ENCODE measurements at places on chromosomes 3 and 15.

GRCh38 chr3:195897081-195897852 lies 11.1 kb downstream of the TNK2 start:
- DNase-seq, result no peak

DNA sequence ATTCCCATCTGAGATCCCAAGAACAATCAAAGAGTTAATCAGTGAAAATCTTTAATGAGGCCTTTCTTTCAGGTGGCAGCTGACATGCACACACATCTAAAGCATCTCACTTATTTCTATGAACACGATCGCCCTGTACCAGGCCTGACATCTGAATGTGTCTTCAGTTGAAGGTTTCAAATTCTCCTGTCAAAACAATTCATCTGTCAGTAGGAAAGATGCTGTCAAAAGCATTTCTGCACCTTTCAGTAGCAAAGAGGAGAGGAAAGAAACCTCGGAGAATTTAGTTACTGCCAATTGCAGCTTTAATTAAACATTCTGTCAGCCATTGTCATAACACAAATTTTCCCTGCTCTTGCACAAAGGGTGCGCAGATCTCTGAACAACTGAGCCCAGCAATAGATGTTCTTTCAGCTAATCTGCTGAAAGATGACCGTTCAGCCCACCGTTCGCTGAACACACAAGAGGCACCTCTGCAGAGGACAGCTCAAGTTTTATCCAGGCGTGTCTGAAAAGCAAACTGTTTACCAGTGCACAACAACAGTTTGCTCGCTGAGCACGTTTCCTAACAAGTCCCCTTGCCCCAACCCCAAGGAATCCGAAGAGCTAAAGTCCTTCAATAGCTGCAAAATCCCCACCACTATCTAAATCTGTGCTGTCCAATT lies 34.1 kb downstream of the LRIG1 start:
- no peak for DNase-seq

DNA sequence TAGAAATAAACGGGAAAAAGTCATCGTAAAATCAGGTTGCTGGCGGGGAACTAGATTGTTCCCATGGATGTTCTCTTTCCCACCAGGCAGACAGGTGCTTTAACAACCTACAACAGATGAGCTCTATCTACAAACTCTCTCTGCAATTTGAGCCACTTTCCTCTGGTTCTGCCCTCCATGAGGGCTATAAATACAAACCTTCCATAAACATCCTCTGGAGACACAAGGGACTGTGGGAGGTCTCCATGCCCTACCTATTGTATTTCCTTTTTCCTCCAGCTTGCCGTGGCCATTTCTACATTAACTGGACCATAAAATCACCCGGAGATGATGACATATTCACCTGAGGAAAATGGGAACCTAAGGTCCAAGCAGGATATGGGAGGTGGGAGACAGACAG lies 151.1 kb downstream of the GABRB3 start:
- no peak for DNase-seq

GRCh38 chr15:47477341-47477740 lies 240.0 kb upstream of the SEMA6D start:
- no peak for DNase-seq

DNA sequence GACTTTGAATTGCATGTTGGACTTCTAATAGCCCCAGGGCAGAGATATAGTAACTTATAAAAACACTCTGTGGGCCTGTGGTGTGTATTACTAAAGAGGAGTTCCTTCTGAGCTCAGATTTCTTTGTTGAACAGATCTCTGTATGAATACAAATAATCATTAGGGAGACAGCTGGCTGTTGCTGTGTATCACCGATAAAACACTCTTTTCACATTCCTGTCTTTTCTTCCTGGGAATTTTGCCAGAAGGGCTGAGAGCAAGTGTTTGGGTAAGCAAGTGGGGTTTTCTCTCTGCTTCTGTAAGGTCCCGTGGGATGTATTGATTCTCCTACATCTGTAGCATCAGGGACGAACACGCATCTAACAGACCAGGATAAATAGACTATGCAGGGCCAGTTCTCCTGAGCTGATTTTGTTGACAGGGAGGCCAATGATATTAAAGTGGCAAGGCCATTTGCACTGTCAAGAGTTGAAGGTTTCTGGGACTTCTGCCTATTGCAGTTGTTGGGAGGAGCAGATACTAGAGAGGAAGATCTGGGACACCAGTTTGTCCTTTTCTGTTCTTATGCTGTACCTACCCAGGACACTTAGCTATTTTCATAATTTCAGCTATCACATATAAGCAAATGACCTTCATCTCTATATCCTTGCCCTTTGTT lies 225.9 kb upstream of the CD96 start:
- DNase-seq, result no peak

- no peak for DNase-seq
Measured at GRCh38 chr15:73249499-73249898, 119.3 kb downstream of the HCN4 start.

- DNase-seq, result no peak
Measured at GRCh38 chr3:122984650-122985049, 42.9 kb downstream of the SEMA5B start.

DNA sequence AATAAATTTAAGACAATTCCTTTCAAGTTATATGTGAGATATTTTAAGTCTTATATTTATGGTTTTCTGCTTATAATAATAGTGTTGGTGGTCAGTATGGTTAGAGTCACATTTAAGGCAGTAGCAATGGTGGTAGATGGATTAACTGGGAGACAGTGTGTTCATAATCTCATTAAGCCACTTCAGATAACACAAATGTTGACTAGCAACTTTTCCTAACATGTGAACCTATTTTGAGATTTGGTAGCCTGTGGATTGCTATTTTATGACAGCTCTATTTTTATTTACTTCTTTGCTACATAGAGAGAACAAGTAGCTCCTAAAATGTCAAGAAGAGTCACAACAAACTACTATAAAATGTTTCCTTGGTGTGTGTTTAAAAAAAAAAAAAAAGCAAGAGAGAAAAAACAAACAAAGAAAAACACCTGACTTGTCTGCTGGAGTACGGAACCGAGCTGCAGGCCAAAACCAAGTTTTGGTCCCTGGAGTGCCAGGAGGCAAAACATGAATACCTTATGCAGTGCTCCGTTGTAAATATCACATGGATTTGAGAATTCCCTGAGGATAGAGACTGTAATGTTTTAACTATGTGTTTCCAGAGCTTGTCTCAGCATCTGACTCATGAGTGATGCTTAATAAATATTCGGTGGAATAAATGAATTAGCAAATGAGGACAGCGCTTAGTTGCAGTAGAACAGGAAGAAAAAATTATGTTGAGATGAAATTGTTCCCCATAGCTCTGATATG lies 457.1 kb upstream of the ROBO2 start:
- no peak for DNase-seq

- no peak for DNase-seq
Measured at GRCh38 chr3:135034291-135034768, 239.3 kb downstream of the EPHB1 start.

DNA sequence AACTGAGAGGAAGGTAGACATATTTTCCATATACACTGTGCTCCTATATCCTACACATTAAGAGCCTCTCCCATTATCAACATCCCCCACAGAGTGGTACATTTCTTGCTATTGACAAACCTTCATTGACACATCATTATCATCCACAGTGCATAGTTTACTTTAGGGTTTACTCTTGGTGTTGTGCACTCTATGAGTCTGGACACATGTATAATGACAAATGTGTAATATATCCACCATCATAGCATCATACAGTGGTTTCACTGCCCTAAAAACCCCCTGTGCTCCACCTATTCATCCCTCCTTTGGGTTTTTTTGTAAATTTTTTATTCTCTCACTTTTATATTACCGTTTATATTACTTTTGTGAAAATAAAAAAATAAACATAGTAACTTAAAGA lies 22.2 kb upstream of the CLDN18 start:
- no peak for DNase-seq

- no peak for DNase-seq
Measured at GRCh38 chr3:193729601-193730000, 136.6 kb downstream of the OPA1 start.

DNA sequence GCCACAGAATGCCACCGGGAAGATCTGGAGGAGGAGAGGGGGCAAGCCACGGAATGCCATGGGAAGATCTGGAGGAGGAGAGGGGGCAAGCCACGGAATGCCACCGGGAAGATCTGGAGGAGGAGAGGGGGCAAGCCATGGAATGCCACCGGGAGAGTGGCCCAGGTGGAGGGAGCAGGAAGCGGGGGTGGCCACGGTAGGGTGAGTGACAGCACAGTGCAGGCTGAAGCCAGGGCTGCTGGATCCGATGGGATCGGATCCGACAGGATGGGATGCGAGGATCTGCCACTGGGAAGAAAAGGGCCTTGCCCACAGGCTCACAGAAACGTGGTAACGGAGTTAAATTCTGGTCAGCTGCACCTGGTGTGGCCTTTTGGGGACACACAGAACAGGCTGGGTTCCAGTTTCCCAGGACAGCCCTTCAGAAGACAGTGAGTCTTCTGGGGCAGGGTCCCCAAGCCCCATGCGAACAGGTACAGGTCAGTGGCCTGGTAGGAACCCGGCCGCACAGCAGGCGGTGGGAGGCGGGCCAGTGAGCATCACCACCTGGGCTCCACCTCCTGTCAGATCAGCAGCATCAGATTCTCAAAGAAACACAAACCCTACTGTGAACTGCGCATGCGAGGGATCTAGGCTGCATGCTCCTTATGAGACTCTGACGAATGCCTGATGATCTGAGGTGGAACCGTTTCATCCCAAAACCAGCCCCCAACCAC lies 58.8 kb downstream of the XXYLT1 start:
- no peak for DNase-seq

- DNase-seq, result no peak
Measured at GRCh38 chr3:47347217-47347801, 33.5 kb upstream of the PTPN23 start.

- DNase-seq, result no peak
Measured at GRCh38 chr3:173770011-173770410, 372.5 kb downstream of the NLGN1 start.

GRCh38 chr3:21913791-21914190 lies 162.8 kb upstream of the ZNF385D start:
- no peak for DNase-seq

- no peak for DNase-seq
Measured at GRCh38 chr15:93168910-93169309, 79.9 kb upstream of the RGMA start.

GRCh38 chr3:190076601-190077394 lies 43.9 kb downstream of the P3H2 start:
- DNase-seq, result no peak

- DNase-seq, result no peak
Measured at GRCh38 chr3:19961960-19962359, 15.1 kb downstream of the RAB5A start.

- DNase-seq, result no peak
Measured at GRCh38 chr3:140736863-140737460, 59.1 kb downstream of the TRIM42 start.

- no peak for DNase-seq
Measured at GRCh38 chr3:127953091-127954035, 38.3 kb downstream of the KBTBD12 start.

DNA sequence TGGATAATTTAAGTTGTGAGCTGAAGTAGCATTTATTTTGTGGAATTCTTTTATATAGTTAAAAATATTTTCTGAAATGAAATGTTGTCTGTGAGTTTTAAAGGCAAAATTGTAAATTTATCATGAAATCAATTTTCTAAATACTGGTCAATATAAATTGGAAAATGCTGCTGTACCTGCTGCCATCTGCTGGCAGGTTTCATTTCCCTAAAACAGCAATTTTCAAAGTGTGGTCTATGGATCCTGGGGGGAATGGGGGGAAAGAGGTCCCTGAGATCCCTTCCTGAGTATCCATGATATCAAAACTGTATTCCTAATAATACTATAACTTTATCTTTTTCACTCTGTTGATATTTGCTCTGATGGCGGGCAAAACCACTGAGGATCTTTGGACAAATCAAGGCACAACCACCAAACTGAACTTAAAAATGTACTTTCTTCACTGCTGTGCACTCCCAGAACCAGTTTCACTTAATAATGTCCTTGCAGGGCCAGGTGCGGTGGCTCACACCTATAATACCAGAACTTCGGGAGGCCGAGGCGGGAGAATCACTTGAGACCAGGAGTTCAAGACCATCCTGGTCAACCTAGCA lies 17.2 kb upstream of the CCR4 start:
- no peak for DNase-seq

DNA sequence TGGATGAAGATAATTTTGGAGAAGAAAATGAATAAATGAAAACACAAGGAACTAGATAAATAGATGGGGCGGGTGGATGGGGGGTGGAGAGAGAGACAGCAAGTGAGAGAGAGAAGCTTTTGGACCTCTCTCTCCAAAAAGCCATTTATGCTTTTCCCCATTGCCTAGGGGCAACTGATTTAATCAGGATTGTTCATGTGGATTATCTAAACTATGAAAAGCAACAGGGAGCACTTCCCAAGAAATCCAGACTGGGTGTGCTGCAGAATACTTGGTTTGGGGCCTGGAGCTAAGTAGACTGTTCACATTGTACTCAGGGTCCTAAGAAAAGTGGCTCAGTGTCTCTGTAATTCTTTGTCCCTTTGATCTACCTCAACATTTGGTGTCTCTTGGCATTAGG lies 367.0 kb downstream of the TIGIT start:
- DNase-seq, result no peak

DNA sequence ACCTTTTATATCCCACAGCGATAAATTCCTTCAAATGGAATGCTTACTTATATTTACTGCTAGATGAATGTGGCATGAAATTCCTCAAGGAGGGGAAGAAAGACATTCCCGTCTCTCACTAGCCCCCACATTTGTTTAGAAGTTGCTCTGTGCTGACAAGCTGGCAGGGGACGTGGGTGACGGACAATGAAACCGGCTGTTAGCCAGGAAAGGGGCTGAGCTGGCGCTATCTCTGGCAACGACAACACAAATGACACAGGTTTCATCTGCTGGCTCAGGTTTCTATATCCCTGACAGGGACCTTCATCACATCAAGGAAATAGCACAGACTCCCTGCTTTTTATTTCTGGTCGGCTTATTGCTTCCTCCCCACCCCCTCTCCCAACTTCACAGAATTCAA lies 15.8 kb downstream of the RUVBL1 start:
- no peak for DNase-seq

DNA sequence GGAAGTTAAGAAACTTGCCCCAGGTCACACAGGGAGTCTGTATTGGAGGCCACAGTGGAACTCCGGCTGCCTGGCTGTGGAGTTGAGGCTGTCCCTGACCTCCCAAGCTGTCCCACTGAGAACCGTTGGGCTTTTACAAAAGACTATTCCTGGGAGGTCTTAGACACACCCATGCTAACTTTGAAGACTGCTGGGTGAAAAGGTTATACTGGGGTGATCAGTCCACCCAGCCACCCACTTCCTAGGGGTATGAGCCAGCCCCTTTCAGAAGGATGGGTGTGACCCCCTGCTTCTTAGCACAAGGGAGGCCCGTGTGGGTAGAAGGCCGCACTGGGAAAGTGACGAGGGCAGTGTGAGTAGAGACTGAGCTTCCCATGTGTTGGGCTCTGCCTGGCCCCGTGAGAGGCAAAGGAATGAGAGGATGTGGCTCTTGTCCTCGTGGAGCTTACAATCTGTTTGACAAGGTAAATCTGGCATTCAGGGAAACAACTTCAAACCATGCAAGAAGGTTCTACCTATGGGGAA lies 19.0 kb downstream of the MRAS start:
- no peak for DNase-seq

Measured in stimulated activated CD8-positive, alpha-beta memory T cell treated with anti-CD3 and anti-CD28 coated beads, Interleukin-4, amount 100 ng/mL, for 1 hour (primary cell).